ENCODE measurements at places on chromosomes 3 and 15.

- DNase-seq: peak; percentile 62
Observed at GRCh38 chr3:9994086-9994844, 7.6 kb upstream of the EMC3 start.

DNA sequence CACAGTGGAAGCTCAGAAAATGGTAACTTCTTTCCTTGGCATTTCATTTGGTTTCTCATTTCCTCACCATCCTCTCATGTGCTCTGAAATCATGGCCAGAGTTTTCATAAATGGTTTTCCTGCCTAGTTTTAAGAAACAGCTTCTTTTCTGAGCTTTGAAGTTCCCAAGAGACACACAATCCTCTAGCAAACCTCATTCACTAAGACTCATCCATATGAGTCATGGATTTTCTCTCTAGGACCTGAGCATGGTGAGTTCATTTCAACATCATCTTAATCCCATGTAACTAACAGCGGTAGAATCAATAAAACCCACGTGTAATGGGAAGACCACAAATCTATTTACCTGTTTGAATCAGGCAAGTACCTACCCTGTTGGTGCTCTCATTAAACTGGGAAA, 274.5 kb upstream of the LRTM1 start:
- DNase-seq: peak; percentile 85

- no peak for DNase-seq
Observed at GRCh38 chr3:183350164-183350563, 78.3 kb downstream of the MCF2L2 start.

GRCh38 chr15:32956711-32957110, 237.8 kb downstream of the FMN1 start:
- DNase-seq: no peak

DNA sequence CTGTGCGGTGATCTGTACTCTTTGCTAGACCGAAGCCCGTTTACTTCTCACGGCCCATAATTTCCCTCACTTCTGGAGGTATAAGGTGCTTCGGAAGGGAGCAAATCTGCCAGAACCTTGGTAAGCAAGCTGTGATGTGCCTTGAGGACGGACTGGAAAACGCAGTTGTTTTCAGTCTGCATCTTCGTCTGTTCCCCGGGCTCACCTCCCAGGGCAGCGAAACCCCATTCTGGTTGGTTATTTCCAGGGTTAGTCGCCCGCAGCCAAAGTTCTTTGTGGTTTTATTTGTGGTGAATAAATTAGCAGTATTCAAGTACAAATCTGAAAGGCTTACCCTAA, 401 bp downstream of the RAMAC start:
- no peak for DNase-seq

GRCh38 chr15:63054985-63055384, 12.4 kb downstream of the TPM1 start:
- peak; percentile 49 for DNase-seq

GRCh38 chr3:33218446-33219174, at the start of gene SUSD5:
SUSD5 (minus strand) TSS chr3:33218810; CDS start chr3:33218797, 13 bp downstream.
- peak; percentile 51 for DNase-seq

DNA sequence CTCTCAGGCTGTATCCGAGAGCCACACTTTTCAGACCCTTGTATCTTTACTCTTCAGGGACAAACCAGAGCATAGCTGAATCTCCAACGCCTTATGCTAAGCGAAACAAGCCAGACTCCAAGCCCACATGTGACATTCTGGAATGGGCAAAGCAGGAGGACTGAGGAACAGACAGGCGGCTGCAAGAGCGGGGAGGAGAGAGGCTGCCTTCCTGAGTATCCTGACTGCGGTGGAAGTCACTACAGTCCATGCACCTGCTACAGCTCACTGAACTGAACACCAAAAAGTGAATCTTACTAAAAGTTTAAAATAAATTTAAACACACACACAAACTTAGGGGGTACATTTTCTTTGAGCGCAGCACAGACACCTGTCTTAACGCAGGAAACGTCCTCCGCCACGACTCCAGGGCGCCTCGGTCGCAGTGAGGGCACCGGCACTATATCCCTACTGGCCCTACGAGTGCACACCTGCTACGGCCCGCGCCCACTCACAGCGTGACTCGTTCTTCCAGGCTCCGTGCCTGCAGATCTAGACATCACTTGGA, 1.4 kb downstream of the CYFIP1 start:
- no peak for DNase-seq

DNA sequence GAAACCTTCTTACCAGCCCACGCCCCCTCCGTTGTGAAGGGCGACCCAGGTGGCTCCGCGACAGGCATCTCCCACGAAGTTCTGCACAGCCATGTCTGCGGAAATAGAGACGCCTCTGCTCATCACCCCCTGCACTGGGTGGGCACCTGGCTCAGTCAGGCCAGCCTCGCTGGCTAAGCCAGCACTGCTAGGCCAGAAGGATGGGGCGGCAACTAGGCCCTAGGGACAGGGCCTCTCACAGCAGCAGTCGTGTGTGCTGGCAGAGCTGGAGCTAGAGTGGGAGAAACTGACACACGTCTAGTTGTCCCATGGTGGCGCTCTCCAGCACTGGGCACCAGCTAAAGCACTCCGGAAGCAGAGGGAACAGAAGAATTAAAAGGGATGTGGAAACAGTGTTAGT, 12.5 kb upstream of the ZXDC start:
- DNase-seq: no peak

DNA sequence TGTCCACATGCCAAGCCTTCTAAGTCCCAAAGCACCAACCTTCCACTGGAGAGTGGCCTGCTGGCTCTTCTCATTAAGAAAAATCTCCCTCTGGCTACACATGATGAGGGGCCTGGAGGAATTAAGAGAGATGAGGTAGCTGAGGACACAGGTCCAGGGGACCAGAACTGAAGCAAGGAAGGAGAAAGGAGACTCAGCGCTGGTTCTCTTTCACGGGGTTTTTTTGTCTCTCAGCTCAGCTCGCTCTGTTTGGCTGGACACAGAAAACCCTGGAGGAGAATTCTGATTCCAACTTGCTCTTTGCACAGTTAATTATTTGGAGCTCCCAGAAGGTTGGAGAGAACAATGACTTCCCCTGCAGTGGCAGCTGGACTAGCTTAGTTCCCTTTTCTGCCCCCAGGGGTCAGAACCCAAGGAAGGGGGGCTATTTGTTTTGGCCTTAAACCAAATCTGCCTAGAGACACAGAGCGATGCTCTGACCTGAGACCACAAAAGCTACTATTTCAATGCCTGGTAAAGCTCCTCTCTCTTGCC, 507.6 kb downstream of the FHIT start:
- no peak for DNase-seq

GRCh38 chr15:75811626-75812025, 31.6 kb upstream of the UBE2Q2 start:
- DNase-seq: no peak

DNA sequence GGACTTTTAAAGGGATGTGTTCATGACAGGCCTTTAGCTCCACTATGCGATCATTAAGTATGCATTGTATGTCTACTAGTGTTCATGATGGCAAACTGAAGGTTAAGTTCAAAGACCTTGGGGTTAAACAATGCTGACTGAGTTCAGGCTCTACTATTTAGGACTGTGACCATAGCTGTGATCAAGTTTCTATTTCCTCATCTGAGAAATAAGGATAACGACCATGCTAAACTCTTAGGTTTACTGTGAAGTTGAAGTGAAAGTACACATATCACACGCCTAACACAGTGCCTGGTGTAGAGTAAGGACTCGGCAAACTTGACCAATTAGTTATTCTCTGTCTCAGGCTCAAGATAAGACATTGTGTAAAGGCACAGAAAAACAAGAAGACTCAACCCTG, 243.2 kb downstream of the MBNL1 start:
- DNase-seq: no peak

- no peak for DNase-seq
Observed at GRCh38 chr15:66196602-66197001, 56.9 kb downstream of the MEGF11 start.

- DNase-seq: no peak
Observed at GRCh38 chr3:172102883-172103310, 63.5 kb downstream of the FNDC3B start.

- DNase-seq: no peak
Observed at GRCh38 chr3:46462511-46462910, 2.2 kb downstream of the LTF start.

GRCh38 chr3:122975924-122976293, 51.7 kb downstream of the SEMA5B start:
- no peak for DNase-seq

GRCh38 chr15:62822228-62822627, 220.3 kb upstream of the TPM1 start:
- DNase-seq: no peak

DNA sequence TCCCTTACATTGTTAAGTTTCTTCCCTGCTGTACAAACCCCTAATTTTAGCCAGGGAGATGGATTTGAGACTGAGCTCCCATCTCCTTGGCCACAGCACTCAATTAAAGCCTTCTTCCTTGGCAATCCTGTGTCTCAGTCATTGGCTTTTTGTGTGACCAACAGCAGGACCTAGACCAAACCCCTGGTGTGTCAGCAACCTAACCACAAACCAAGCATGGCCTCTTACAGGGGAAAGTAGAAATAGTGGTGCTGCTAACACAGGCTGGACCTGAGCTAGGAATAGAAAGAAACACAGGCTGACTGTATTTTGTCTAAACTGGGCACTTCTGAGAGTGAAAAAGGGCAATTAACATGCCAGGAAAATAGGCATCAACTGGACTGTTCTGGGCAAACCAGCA, 37.9 kb downstream of the PPCDC start:
- peak; percentile 55 for DNase-seq

DNA sequence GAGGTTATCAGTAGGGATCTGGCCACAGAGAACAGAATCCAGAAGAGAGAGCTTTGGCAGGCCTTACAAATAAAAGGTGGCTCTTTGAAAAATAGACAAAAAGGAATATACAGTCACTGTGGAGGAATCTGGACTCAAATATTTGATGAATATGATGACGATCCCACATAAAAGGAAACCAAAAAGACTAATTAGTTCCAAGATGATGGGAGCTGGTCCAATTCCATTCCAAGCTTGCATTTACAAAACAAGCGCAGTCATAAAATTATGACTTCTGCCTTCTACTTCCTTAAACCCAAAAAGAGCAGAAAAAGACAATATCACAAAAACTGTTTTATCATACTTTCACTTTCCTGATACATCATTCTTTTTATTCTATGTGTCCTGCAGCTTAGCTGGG, 285.8 kb downstream of the DIPK2A start:
- peak; percentile 71 for DNase-seq

GRCh38 chr15:67076147-67076843, 10.9 kb downstream of the SMAD3 start:
- DNase-seq: peak; percentile 81

DNA sequence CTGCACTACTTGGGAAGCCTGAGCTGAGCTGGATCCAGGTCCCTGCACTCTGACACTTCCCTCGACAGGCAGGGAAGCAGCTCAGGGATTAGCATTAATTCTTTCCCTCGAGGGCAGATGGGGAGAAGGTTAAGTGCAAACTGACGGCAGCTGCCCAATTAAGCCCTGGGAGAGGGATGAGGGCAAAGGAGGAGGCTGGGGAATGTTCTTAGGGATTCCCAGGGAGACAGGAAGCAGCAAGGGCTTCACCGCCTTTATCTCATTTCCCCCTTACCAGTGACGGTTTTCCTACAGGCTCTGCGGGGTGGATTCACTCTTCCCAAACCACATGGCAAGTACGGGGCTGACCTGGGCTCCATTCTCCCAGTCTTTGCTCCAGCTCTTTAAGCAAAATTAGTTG, 519.0 kb upstream of the PROK2 start:
- DNase-seq: no peak

DNA sequence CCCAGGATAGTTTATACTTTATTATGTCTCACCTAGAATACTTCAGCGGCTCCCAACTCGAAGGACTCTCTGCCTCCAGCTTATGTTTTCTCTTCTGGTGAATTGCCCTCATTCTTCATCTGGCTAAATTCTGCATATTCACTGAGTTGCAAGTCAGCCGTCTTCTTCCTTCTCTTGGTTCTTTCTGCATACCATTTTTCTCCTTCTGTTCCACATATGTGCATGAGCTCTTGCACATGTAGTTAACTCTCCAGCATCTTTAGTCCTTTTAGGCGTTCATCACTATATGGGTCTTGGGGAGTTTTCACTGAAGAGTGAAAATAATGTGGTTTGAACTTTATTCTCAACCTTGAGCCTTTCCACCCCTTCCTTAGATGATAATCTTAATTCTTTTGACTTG, 70.1 kb downstream of the AP4E1 start:
- DNase-seq: no peak

- no peak for DNase-seq
Observed at GRCh38 chr3:143840636-143841035, 7.6 kb downstream of the SLC9A9 start.

GRCh38 chr3:120153294-120153693, 59.0 kb upstream of the GSK3B start:
- peak; percentile 89 for DNase-seq

DNA sequence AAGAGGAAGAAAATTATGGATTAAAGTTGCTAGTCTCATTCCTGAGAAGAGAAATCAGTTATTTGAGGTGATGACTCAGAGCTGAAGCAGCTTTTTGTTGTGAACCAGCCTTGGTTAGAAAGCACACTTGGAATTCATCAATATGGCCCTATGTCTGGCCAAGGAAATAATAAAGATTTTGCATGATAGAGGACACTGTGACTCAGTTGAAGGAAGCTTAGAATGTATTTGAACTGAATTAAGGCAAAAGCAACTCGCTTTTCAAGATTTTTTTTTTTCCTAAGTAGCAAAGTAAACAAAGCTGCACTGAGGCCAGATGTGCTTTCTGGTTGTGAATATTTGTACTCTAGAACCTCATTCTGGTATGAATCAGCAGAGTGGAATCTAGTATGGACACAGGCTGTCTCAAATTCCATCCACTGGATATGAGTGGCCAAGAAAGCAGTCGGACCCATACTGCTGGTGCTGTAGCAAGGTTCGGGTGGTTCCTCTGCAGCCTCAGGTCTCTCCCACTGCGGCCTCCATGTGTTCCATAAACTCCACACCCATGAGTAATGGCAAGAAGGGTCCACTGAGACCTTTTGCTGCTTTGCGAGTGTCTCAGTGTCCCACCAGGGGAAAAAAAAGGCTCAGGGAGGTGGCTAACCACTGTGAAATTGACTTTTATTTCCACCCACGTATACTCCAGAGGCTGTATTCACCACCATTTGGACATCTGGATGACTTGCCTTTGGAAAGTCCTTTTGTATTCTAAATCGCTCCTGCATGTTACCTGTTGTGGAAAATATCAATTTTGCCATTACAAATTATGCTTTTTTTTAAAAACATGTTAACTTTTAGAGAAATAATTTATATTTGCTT, 53.1 kb downstream of the TGFBR2 start:
- peak; percentile 95 for DNase-seq

DNA sequence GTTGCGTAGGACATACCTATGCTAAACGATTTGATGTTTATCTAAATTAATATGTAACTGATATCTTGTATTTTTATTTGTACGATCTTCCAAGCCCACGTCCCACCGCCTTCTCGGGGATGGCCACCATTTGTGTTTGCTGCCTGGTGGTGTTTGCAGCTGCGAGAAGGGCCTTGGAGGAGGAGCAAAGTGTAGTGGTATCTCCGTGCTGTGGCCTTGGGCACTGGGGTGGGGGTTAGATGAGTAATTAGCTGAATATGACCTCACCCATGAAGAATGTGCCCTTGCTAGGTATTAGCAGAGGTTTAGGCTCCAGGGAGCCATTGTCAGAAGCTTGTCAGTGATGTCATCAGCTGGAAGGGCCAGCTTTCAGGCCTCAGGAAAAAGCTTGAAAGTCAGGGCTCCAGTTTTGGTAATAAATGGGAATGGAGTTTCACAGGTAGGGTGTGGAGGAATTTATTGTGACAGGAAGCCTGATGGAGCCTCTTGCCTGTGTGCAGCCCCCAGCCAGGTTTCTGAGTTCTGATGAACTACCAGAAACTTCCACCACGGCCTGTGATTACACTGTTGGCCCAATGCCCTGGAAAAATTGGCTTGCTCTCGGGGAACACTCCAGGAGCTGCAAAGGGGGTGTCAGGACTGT, 41.0 kb downstream of the FLNB start:
- peak; percentile 84 for DNase-seq

Data from foreskin fibroblast (primary cell).